ENCODE measurements at places on chromosomes 1 and 21.

GRCh38 chr1:179095377-179095776, 13.5 kb downstream of the TOR3A start:
- DNase-seq, result no peak

DNA sequence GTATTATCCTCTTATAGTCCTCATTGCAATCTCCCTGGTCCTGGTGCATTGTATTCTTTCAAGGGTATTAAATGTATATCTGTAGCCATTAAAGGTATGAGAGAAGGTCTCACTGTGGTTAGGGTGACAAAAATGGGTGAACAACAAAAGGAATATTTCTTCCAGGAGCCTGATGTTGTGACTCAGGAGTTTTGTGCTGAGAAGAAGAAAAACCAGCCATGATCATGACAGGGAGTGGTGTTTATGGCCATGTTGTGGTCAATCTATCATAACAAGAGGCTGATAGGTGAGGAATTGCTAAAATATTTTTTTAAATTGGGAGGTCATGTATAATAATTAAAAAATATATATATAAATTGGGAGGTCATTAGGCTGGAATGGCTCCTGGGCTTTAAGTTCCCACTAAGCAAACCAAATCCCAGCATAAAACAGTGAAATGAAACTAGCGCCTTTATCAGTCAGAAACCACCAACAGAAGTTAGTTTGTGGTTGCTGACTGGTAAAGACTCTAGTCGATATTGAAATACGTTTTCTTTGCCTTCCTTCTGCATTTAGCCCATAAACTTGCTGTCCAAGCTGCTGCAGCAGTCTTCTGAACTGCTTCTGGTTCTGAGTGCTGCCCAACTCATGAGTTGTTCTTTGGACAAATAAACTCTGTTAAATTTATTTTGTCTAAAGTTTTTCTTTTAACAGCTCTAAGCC, 60.3 kb downstream of the TBX19 start:
- no peak for DNase-seq

DNA sequence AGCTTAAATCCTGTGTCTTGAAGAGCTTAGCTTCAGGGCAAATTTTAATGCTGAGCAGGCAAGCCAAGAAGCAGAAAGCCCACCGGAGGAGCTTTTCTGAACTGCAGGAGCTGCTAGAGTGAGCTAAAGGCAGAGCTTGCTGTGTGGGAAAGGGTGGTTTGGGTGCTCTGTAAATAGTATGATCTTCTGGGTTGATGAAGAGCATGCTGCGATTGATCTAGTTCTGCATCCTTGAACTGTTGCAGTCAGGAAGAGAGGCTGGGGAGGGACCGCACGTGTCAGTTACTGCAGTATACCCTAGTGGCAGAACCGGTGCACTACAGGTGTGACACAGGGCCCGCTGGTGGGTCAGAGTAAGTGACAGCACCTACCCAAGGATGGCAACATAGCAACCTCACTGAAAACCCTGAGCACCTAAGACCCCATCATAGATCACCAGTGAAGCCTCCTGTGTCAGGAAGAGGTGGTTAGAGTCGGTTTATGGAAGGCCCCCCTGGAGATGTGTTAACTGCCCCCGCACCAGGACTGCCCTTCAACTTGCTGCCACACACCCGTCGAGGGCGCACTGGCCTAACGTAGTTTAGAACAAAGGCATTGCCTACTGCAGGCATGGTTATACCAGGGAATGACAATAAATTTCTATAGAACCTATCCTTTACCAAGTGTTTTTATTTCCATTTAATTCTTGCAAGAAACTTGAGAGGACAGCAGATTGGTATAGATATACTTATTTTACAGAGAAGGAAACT, 146.0 kb upstream of the KIAA0040 start:
- peak; percentile 35 for DNase-seq

GRCh38 chr1:108817811-108818210, 39.1 kb downstream of the AKNAD1 start:
- DNase-seq, result no peak

GRCh38 chr1:160418483-160418882, 18.1 kb downstream of the VANGL2 start:
- DNase-seq, result no peak

GRCh38 chr1:42736571-42737200, 3.4 kb downstream of the CLDN19 start:
- DNase-seq, result no peak

DNA sequence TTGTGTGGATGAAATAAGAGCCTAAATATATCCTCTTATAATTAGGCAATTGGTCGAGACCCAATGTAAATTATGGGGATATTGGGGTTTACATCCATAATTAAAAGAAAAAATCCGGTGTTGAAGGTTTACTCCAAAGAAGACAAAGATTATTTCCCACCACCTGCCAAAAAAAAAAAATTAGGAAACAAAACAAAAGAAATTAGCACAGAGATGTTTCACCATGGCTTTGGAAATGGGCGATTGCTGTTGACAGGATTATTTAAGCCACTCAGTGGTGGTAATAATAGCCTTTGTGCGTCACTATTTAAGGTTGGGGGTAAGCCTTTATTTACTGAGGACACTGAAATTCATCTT, 585 bp upstream of the GLRX2 start:
- DNase-seq, result no peak

- no peak for DNase-seq
Observed at GRCh38 chr1:233140499-233140898, 155.0 kb downstream of the PCNX2 start.

DNA sequence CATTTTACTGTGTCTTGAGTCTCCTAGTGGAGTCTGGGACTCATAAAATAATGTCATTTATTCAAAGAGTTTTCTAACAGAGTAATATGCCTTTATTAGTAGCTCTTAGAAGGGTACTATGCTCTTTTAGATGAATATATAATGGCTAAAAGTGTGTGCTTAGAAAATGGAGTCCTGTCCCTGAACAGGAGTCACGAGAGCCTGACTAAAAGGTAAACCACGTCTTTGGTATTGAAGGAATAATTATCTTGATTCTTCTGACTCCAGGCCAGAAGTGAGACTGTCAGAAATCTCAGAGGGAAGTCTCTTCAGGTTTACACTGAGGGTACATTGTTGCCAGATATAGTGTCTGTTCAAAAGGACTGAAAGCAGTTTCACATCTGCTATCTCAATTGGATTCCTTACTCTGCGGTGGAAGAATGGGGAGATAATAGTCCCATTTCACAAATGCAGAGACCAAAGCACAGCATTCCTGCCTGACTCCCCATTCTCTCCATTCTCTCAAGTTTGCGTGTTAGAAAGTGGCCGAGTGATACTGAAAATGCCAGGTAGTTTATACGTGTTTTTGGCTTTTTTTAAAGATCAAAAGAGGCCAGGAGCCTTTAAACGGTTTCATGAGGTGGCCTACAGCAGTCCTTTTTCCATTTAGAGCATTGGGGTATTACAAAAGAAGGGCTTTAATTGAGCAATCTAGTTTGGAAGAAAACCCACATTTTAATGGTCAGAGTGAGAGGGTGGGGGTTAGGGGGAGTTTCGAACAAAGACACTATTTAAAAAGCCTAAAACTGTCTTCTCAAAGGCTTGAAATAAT, 176.6 kb downstream of the VPS13D start:
- DNase-seq, result peak; percentile 97

GRCh38 chr1:33331444-33332356, 10.8 kb upstream of the A3GALT2 start:
- DNase-seq, result no peak

GRCh38 chr1:39490596-39491145, 765 bp upstream of the BMP8A start:
- DNase-seq, result no peak

- no peak for DNase-seq
Observed at GRCh38 chr21:32975811-32976431, 49.8 kb upstream of the OLIG2 start.

DNA sequence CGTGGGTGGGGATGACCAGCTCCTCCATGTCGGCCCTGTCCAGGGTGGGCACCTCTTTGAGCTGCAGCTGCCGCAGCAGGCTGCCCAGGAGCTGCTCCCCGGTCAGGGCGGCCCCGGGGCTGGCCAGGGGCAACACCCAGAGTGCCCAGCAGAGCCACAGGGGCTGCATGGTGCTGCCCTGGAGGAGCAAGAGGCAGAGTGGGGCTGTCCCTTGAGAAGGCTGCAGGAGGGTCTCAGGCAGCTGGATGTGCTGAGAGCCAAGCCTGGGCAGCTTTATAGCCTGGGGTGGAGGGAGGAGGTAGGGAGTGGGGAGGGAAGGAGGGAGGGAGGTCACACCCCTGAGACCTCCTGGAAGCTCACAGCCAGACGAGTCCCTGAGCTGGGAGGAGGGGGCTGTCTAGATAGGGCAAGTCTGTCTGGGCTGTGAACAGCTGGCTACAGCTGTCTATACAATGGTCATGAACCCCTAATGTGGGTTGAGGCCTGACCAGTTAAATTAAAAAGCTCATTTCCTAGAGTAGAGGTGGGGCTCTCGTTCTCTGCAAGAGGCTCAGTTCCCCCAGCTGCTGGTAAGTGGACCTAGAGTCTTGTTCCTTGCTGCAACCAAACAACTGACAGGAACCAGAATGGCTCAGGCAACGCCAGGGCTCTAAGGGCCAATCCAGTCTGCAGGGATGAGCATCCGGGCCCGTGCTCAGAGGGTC, at the start of gene LEFTY1:
Gene LEFTY1, minus strand, starts transcription at position 249 of the 704 bp plus-strand sequence. Its CDS starts 80 bp downstream, at position 169.
- DNase-seq, result no peak

GRCh38 chr1:83706354-83706938, 292.5 kb downstream of the TTLL7 start:
- DNase-seq, result no peak

DNA sequence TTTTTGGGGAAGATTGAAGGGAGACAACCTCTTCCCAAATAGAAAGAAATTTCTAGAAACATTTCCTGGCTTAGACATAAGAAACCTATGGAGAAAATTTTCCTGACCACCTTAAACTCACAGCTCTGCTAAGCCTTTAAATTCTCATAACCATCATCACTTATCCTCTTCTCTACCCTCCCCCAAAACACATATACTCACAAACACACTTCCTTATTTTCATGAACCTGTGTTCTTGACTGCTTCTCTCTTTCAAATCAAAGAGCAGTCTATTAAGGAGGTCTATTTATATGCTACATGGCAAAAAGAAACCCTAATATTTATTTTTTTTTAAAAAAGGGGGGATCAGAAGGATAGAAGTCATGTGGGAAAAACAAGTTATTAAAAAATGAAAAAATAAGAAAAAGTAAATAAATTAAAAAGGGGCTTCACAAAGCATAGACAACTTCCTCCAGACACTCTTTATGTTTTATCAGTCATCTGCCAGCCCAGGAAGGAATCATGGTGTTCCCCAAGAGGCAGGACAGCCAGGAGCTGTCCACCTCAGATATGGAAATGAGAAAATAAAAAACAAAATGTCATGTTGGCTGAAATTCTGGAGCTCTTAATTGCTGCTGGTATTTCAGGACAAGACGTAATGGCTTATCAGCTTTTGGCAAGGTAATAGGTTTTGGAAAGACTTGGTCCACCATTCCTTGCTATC, 12.8 kb upstream of the RGS2 start:
- DNase-seq, result no peak

GRCh38 chr21:37153196-37153934, 80.3 kb downstream of the TTC3 start:
- no peak for DNase-seq

GRCh38 chr1:9900142-9901043, 9.7 kb downstream of the CTNNBIP1 start:
- peak; percentile 67 for DNase-seq

- DNase-seq, result peak; percentile 92
Observed at GRCh38 chr1:39540504-39541031, 36.0 kb downstream of the PABPC4 start.

GRCh38 chr1:232398823-232399222, 231.1 kb downstream of the SIPA1L2 start:
- no peak for DNase-seq

DNA sequence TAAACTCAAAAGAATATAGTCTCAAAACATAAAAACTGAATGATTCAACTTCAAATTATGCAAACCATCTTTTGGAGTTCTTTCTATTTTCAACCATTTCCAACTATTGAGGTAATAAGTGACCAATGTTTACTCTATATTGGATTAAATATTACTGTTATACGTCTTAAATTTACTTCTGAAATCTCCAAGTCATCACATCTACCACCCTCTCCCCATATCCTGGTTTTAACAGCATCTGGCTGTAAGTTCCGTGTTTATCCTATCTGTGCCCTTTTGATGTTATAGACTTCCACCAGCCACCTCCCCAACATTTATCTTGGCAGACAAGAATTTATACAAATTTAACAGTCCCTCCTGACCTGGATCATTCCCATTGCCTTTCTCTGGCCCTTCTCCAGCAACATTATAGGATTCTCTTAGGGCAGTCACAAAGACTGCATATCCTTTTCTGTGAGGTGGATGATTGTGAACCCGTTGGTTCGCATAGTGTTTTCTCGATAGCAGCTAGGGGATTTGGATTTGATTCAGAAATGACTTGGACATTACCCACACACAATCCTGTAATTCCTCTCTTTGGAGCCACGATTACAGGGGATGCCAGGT, 313.4 kb upstream of the FMN2 start:
- DNase-seq, result no peak

- no peak for DNase-seq
Observed at GRCh38 chr1:208077232-208078075, 166.5 kb upstream of the CD34 start.

GRCh38 chr1:61284936-61285335, 202.6 kb downstream of the NFIA start:
- DNase-seq, result no peak

- peak; percentile 65 for DNase-seq
Observed at GRCh38 chr1:204828352-204828850, 42.3 kb upstream of the NFASC start.

- no peak for DNase-seq
Observed at GRCh38 chr21:44803651-44804050, 2.0 kb upstream of the UBE2G2 start.

DNA sequence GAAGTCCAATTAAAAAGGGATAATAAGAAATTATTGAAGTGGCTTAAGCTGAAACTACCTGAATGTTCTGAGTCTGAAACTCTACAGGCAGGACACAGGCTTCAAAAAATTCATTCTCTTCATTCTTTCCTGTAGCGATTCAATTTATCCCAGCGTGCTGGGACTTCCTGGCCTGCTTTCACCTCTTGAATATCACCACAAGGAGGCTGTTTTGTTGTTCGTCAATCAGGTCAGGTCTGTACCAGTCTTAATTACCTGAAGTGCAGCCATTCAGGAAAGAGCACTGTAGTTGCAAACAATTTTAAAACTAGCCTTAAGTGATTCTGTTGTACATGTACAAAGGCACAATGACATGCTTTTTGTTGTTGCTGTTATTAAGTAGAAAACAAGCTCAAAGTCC, 38.4 kb downstream of the FYB2 start:
- DNase-seq, result no peak

DNA sequence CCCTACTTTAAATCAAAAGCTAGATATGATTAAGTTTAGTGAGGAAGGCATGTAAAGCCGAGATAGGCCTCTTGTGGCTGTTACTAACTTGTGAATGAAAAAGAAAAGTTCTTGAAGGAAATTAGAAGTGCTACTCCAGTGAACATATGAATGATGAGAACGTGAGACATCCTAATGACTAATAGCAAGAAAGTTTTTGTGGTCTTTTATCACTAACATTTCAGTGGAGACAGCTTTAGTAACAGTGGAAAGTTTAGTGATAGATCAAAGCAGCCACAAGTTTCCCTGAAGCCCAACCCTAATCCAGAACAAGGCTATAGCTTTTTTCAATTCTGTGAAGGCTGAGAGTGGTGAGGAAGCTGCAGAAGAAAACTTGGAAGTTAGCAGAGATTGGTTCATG, 73.6 kb upstream of the LRRC8B start:
- no peak for DNase-seq

- no peak for DNase-seq
Observed at GRCh38 chr1:209384710-209385550, 198.6 kb upstream of the CAMK1G start.
